Activated B cell treated with CpG ODN at 0.5 μM for 24 hours (primary cell): ENCODE measurements at places on chromosomes 3 and 15. TPM values are rescaled to one million over a fixed set of nuclear protein-coding genes. Genes with fewer than 3 reads are reported as not detected.
A peak's percentile ranks its signal among the peaks of the same experiment; 100 is the strongest.

DNA sequence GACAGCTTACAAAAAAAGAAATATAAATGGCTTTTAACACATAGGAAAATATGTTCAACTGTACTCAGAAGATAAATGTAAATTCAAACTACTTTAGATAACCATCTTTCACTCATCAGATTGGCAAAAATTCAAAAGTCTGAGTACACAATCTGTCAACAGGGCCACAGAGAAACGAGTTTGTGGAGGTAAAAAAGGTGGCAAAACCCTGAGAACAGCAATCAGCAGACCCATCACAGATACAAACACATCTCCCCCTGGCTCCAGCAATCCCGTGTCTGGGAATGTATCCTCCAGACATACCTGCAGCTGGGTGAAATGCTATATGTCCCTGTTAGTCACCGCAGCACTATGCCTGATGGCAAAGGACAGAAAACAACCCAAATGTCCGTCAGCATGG, 149.5 kb downstream of the OSBPL10 start:
- DNase-seq = no peak

LSMEM2 gene
- total RNA-seq = not detected in 2 replicates

DNA sequence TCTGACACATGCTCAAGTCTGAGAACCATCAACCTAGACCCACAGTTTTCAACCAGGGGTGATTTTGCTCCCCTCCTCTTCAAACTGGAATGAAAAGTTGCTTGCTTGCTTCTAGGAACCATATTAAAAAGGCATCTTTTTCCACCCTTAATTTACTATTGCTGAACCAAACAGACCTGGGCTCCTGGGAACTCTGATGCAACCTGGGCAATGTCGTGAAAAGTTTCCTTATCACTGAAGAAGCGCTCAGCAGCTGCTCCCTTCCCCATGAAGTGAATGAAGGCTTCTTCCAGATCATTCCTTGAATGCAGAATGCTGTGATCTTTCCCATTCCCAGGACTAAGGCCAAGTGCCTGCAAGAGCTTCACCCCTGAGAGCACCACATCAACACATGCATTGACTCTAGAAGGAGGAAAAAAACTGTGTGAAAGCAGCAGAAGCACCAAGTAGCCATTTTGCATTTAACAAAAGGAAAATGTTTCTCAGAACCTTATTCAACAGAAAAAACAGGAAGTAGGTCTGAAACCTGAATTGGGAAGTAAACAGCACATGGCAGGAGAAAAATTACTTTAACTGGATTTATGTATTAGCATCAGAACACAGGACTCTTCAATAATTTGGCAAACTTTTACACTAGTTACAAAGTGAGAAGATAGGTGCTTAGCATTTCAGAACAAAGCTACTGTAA, 8.7 kb downstream of the ADPGK start:
- DNase-seq = no peak

DNA sequence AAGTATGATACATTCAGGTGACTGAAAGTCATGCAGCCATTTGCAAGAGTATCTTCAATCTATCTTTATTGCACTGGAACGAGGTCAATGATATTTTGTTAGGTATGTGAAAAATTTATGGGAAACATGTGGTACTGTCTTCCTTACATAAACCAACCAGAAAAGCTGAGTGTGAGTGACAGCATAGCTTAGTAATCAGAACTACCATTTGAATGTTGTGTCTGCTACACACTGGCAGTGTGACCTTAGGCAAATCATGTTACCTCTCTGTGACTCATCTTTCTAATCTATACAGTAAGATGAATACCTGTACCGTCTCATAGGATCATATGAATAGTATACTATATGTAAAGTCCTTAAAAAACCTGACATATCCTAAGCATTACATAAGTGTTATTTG, 337.9 kb upstream of the IL12A start:
- DNase-seq = no peak

- no peak for DNase-seq
Observed at GRCh38 chr15:39622660-39623516, 42.0 kb downstream of the THBS1 start.

LDHAL6B gene
- not detected in 2 replicates for total RNA-seq

GRCh38 chr15:74136814-74137536, 6.6 kb downstream of the ISLR2 start:
- DNase-seq = no peak

DNA sequence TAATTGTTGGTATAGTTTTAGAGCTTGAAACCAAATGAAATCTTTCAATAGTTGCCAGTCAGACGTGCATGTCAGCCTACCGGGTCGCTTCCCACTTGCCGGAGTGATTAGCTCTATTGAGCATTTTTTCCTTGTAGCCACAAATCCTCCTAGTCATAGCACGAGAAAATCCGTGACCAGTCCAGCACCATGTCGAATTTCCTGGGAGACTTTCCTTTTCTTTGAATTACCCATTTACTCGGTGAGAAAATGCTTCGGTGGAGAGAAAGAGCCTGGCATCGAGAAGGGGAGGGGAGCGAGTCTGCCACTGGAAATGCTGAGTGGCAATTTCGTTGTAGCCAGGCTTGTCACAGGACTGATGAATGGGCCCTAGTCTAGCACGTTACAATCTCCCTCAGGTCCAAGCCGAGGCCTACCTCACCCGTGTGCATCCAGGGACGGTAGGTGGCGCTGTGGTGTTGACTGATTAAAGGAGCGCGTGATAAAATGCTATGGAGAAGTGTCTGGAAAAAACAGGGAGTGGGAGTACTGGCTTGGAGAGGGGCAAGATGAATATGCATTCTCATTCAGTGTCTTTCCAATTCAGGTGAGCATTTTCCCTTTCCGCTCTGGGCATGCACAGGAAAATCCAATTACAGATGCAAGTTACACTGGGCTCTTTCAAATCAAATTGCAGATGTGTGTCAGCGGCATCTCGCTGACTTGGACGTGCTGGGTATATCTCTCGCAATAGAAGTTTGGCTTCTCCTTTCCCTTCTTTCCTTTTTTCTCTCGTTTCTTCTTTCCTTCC, 238.8 kb downstream of the EDEM1 start:
- peak; percentile 44 for DNase-seq
